ENCODE measurements at places on chromosomes 2 and 18.

DNA sequence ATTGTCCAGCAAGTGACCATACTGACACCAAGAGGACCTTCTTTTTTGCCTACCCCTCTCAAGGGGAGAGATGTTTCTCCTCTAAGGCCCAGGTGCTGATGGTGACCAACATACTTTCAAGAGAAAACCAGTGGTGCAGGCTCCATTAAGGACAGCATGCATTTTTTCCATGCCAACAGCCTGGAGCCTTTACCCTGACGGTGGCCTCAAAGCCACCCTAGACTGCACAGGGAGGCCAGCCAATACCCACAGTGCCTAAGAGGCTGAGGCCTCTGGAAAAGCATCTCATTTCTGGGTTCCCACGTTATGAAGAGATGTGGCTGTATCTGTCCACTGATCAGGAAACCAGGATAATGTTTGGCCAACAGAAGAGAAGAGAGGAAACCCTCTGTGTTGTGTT, 19.3 kb downstream of the SPRED2 start:
- no peak for DNase-seq

GRCh38 chr18:44579028-44579702, 101.5 kb upstream of the SETBP1 start:
- peak; percentile 23 for DNase-seq

GRCh38 chr2:237412646-237412987, 1.3 kb downstream of the COL6A3 start:
- DNase-seq = no peak

DNA sequence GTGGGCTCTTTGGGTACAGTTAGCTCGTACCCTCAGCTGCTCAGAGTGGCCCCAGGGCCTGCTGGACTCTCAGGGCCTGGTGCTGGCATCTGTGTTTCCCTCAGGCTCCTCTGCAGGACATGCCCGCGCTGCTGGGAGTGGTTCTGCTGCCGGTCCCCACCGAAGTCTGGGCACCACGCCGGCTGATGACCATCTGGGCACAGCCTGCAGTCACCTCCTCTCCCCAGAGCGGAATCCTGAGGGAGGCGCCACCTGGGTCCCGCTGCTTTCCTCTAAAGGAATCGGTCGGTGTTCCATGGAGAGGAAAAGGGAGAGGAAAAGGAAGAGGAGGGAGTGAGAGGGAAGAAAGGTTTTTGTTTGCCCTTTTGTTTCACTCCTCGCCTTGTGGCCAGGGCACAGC, 43.6 kb downstream of the MC2R start:
- no peak for DNase-seq

DNA sequence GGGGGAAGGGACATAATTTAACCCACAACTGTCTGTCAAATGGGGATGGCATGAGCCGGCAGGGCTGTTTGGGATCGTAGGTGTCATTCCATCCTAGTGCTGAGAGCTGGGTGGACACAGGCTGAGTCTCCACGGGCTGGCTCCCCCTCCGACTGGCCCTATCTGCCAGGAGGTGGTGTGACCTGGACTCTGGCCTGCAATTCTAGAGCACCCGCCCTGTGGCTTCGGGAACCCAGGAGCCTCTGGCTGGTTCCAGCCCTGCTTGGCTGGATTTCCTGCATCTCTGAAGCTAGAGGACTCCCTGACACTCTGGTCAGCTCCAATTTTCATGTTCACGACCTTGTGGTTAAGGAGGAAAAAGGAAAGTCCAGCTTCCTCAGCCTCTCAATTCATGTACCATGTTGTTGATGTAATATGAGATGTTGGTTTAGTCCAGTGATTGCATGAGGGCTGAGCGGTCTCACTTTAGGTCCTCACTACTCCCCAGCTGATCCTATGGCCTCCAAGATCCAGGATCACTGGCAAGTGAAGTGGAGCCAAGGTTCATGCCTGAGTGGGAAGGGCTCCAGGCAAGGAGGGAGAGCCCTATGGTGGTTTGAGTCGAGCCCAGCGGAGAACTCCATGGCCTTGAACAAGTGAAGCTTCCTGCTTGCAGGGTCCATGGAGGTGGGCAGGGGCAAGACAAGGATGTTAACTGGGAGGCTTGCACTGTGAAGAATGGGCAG, 169.1 kb downstream of the NDUFA10 start:
- no peak for DNase-seq

DNA sequence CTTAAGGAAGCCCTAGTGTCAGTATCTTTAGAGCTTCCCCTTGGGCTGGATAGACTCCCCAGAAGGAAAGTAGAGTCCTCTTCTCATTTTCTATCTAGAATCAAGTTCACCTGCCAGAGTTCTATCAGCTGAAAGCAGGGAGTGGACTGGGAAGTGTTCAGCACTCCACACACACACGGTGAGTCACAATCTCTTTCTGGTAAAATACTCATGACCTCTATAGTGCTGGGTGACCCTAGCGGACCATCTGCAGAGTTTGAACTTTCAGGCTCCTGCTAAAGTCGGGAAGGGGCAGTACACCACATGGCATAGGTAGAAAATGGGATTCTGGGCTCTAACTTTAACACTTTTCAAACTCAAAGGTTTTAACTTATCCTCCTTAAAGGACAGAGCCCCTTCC, 43.3 kb downstream of the SAP130 start:
- DNase-seq = no peak

DNA sequence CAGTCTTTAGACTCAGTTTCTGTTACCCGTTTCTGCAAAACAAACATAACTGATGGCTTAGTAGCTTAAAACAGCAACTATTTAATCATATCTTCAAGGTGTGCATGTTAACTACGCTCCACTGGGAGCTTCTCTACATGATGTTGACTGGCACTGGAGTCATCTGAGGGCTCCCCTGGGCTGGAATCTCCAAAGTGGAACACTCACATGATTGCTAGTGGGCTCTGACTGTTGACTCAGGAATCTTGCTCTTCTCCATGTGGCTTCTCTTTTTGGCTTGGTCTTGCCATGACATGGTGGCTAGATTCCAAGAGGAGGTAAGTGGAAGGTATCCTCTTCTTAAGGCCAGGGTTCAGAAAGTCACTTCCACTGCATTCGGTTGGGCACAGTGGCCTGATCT, 160.8 kb downstream of the PMAIP1 start:
- DNase-seq = no peak

DNA sequence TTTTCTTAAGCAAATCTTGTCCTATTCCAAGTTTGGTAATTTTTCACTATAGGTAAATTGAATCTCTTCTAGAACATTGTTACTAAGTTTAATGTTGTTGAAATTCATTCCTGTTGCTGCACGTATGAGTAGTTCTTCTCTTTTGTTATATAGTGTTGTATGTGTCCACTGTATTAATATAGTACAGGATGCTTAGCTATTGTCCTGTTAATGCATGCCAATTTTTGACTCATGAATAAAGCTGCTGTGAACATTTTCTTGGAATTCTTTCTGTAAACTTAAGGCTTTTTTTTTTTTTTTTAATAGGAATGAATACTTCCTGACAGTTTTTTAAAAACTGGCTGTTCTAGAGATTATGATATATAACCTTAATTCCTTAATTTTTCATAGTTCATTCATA, 326.9 kb downstream of the SLC4A3 start:
- DNase-seq = no peak

DNA sequence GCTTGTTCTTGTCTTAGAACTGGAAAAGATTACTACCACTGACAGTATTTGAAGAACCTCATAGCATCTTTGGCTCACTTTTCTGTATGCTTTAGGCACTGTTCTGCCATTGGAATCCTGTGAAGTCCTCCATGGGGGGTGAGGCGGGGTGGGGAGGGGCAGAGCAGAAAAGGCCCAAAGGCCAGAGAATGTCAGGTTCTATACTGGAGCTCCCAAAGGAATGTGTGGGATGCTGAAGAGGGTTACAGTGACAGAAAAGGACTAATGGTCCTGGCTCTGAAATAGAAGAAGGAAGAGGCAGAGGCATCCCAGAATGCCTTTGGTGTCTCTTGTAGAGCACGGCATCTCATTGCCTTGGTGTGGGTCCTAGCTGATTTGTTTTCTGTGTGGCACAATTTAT, 141.9 kb downstream of the HAUS1 start:
- DNase-seq = no peak

DNA sequence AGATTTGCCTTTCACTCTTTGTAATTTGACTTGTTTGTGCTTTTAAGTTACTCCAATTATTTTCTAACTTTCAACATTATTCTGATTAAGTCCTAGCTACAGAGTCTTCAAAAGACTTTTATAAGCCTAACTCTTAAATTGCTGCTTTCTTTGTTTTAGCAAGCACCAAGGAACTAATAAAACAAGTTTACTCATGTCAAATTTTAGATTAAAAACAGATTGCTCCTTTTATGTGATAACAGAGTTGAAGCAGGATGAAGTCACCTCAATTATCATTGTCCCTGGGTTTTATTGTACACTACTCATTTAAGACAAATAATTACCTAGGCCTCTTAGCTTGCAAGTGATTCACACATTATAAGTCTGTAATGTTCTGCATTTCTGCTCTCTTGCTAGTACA, 678.4 kb downstream of the ERBB4 start:
- no peak for DNase-seq

GRCh38 chr2:85758361-85759256, 4.8 kb downstream of the ATOH8 start:
- peak; percentile 12 for DNase-seq

- no peak for DNase-seq
These were observed 22.6 kb downstream of the IMPA2 start for GRCh38 chr18:12003894-12004293.

DNA sequence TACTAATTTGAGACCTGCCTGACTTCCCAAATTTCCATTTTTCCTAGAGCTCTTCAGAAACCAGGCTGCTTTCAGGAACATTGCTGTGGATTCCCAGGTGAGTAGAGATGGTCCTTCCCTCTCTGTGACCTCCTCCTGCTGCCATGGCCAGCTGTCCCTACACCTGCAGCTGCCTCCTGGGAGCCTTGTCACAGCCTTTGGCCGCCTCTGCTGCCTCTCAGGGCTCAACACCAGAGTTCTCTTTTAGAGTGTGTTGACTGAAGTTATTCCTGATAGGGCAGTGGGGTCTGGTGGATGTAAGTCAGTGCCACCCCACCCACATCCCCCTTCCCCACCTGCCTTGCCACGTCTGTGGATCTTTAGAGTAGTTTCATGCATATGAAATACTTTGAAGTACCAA, 22.9 kb downstream of the SPATS2L start:
- DNase-seq = no peak

DNA sequence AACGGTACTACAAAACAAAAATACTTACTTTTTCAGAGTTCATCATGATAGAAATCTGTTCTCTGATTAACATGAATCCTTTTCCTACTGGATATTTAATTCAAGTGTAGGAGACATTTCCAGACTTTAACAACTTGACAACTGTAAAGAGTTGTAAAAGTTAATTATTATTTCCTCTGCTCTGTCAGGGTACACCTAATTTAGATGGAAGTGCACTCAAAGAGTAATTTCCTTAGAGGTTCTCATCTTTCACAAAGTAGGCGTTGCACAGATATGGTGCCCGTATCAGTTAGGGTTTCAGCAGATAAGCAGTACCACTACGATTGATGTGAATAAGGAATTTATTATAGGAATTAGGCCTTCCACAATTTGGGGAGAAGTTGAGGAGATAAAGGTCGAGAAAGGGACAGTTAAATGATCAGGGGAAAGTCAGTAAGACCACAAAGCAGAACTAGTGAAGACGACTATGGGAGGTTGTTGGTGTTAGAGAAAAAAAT, 16.2 kb upstream of the PDE11A start:
- DNase-seq = no peak

DNA sequence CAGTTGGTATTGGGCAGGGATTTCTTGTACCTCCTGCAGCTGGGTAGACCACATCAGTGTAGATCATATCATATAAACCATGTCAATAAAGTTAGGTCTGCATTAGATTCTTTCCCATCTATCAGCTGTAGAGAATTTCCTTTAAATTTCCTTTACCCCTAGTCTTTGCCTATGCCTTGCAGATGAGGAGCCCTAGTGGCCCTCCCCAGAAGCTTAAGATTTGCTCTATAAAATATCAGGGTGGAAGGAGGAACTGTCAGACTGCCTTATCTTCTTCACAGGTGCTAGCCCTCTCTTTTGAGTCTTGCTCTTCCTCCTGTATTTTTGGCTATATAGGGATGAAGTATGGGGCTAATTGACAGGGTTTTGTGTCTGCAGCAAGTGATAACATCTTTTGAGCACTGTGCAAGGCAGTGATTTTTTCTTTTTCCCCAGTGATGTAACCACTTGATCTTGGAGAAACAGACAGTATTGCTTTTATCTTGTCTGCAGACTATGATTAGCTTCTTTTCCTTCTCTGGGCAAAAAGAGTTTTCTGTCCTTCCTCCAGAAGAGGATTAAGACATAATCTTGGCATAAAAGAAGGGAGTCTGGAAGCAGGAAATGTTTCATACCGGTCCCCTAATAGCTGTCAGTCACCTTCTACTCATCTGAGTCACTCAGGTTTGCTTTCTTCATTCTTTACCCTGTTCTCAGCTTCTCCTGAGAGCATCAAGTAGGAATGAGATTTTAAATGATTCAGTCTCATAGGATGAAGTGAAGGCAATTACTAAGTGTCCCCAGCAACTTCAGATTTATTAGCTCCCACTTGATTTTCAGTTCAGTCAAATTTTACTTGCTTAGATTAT, 286.4 kb downstream of the CDH19 start:
- no peak for DNase-seq

DNA sequence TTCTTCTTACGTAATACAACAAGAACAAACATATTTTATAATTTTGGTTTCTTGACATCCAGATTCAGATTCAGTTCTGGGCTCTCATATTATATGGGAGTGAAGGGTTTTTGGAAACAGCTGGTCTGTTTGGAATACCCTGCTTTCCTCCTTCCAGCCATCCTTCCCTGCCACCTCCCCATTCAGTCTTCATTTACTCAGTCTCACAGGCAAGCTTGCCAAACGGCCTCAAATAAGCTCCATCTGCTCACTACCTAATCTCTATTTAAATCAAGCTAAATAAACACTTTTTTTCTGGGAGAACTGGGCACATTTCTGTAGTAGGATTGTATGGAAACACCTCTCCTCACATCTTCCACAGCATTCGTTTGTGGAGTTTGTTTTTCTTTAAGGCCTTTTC, 147.5 kb downstream of the RND3 start:
- peak; percentile 40 for DNase-seq

- no peak for DNase-seq
These were observed 280.6 kb downstream of the NCKAP5 start for GRCh38 chr2:133287709-133288108.

- DNase-seq = no peak
These were observed 24.5 kb downstream of the CYP27A1 start for GRCh38 chr2:218806346-218806978.

GRCh38 chr18:35477497-35477896, 20.3 kb downstream of the INO80C start:
- DNase-seq = no peak

DNA sequence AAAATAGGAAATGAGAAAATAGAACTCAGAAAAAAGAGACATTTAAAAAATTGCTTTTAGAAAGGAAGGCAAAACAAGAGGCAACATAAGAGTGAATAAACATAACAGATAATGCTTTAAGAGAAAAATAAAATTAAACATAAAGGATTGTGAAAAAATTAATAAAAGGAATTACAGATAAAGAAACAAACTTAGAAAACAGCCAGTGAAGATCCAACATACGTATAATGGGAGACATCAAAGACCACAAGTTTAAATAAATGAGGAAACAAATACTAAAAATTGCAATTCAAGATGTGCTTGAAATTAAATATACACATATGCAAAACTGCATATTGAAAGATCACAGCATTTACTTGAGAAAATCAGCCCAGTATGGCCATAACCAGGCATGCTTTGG, 448.9 kb downstream of the NBAS start:
- DNase-seq = no peak

All from NCI-H1092 treated with DMSO at 0.1 percent for 48 hours (cell line).